Skeletal muscle cell (primary cell): ENCODE measurements at places on chromosomes 4 and X.

GRCh38 chr4:5232549-5232948, 181.3 kb downstream of the STK32B start:
- no peak for DNase-seq

GRCh38 chr4:121690001-121690400, 6.8 kb downstream of the ANXA5 start:
- no peak for DNase-seq

DNA sequence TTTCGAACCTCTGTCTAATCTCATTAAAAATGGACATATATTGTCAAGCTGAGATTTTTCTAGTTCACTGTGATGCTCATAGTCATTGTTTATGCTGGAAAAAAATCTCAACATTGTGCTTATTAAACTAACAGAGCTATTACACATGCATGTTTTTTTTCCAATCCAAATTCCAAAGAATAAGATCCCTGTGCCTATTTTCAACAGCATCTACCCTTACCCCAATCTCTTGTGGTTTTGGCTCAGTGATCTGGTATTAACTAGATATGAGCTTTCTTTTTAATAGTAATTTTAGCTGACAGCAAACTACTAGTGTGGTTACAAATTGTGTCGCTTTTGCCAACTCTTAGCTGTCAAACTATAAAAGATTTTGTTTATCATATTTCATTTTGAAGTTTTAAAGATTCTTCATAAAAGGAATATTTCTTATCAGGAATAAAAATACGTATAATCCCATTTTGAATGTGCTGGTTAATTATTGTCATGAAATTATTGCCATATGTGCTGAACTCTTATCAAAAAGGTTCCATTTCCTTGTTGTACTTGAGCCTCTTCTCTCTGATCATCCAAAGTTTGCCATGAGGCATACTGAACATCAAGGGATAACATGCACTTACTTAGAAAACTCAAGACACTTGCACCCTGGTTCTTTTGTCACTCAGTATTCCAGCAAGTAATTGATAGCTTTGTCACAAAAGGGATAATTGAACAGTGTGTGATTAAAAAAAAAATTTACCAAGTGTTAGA, 241.2 kb downstream of the ARHGAP24 start:
- no peak for DNase-seq

DNA sequence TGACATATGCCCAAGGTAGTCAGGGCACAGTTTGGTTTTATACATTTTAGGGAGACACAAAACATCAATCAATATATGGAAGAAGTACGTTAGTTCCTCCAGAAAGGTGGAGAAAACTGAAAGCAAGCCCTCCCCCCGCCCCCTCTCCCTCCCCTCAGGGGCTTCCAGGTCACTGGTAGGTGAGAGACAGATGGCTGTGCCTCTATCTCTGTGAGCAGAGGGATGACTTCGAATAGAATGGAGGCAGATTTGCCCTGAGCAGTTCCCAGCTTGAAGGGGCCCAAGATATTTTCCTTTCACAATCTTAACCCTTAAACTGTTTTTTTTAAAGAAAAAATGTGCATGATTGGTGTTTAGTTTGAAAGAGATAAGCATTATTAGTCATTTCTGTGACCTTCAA, 114.0 kb downstream of the PCDH10 start:
- DNase-seq, result no peak
